Sigmoid colon (tissue), 7 donors: ENCODE measurements at places on chromosomes 7 and 10. TPM values are rescaled to one million over a fixed set of nuclear protein-coding genes. Genes with fewer than 3 reads are reported as not detected.

- no peak overlapping the region for H3K27ac ChIP-seq
- DNase-seq, result no peak
- H3K36me3 ChIP-seq, result no peaks in the 10 kb centered on the region
- no peak overlapping the region for H3K4me3 ChIP-seq
These were observed 70.0 kb upstream of the SMIM30 start for GRCh38 chr7:113188396-113188795.

DNA sequence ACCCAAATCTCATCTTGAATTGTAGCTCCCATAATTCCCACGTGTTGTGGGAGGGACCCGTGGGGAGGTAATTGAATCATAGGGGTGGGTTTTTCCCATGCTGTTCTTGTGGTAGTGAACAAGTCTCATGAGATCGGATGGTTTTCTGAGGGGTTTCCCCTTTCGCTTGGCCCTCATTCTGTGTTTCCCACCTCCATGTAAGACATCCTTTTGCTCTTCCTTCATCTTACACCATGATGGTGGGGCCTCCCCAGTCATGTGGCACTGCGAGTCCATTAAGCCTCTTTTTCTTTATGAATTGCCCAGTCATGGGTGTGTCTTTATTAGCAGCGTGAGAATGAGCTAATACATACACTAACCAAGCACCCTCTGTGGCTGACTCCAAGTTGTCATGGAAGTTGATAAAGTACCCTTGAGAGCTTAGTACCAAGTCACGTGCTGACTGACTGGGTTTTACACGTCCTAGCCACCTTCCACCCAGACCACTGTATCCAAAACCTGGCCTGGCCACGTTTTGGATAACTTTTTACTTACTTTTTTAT, 614.4 kb downstream of the SDK1 start:
- H3K4me1 ChIP-seq, result no peaks in the 10 kb centered on the region

GRCh38 chr10:77892021-77892739, 34.4 kb downstream of the DLG5 start:
- no peaks in the 10 kb centered on the region for H3K36me3 ChIP-seq
- peak overlapping the region; percentile 70 for H3K27ac ChIP-seq
- peaks cover 78% of the 10 kb centered on the region for H3K4me1 ChIP-seq
- peak; percentile 87 for DNase-seq
- H3K4me3 ChIP-seq, result no peak overlapping the region
- H3K27me3 ChIP-seq, result no peaks in the 10 kb centered on the region

Gene GPR85
- polyA plus RNA-seq, result 0.41 TPM

GRCh38 chr7:8291397-8292141, 29.6 kb upstream of the ICA1 start:
- H3K4me3 ChIP-seq, result no peak overlapping the region
- H3K27ac ChIP-seq, result no peak overlapping the region
- no peaks in the 10 kb centered on the region for H3K4me1 ChIP-seq
- H3K36me3 ChIP-seq, result no peaks in the 10 kb centered on the region
- H3K27me3 ChIP-seq, result no peaks in the 10 kb centered on the region

DNA sequence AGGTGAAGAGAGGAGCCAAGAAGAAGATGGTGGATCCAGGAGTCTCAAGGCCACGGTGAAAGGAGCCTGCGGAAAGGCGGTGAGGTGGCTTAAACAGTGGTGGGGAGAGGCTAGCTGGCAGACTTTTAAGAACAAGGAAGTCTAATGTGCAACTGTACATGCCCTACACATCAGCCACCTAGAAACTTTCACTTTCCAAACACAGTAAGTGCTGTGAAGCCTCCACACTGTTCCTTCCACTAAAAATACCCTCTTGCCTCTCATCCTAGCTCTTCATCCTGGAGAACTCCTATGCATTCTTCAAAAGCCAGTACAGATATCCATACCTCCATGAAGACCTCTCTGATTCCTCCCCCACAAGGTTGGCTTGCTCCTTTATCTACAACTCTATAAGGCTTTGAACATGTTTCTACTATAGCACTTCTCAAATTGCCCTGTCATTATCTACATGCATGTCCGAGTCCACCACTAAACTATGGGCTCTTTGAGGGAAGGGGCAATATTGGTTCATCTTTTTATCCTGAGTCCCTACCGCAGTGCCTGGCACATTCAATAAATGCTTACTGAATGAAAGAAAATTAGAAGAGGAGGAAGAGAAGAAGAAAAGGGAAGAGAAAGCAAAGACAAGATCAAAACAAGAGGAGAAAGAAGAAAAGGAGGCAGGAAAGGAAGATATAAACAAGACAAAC, 54.2 kb downstream of the DNAJC12 start:
- no peaks in the 10 kb centered on the region for H3K36me3 ChIP-seq
- H3K4me1 ChIP-seq, result peaks cover 11% of the 10 kb centered on the region
- H3K4me3 ChIP-seq, result no peak overlapping the region
- no peak for DNase-seq
- H3K27ac ChIP-seq, result no peak overlapping the region

Gene PDZD7
- 0.70 TPM for polyA plus RNA-seq

- no peak overlapping the region for H3K27ac ChIP-seq
- H3K4me1 ChIP-seq, result peaks cover 9% of the 10 kb centered on the region
- no peaks in the 10 kb centered on the region for H3K36me3 ChIP-seq
- no peaks in the 10 kb centered on the region for H3K27me3 ChIP-seq
- peak; percentile 67 for DNase-seq
- peak overlapping the region; percentile 74 for H3K4me3 ChIP-seq
These were observed 136.0 kb downstream of the KIF20B start for GRCh38 chr10:89837165-89838043.
